ENCODE measurements at places on chromosomes 12 and 14. TPM values are rescaled to one million over a fixed set of nuclear protein-coding genes. Genes with fewer than 3 reads are reported as not detected.

DNA sequence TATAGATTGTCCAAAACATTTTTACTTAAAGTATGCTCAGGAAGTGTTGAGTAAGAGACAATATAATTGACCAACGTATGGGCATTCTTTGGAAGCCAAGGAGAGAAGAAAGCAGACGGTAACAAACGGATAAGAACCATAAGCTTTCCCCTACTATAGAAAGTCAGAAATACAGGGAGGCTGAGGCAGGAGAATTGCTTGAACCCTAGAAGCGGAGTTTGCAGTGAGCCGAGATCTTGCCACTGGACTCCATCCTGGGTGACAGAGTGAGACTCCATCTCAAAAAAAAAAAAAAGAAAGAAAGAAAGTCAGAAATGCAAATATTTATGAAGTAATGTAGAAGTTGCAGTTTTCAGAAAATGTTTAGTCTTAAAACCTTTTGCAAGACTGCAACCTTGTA is 51.2 kb upstream of the PCED1B start:
- no peak for DNase-seq

DNA sequence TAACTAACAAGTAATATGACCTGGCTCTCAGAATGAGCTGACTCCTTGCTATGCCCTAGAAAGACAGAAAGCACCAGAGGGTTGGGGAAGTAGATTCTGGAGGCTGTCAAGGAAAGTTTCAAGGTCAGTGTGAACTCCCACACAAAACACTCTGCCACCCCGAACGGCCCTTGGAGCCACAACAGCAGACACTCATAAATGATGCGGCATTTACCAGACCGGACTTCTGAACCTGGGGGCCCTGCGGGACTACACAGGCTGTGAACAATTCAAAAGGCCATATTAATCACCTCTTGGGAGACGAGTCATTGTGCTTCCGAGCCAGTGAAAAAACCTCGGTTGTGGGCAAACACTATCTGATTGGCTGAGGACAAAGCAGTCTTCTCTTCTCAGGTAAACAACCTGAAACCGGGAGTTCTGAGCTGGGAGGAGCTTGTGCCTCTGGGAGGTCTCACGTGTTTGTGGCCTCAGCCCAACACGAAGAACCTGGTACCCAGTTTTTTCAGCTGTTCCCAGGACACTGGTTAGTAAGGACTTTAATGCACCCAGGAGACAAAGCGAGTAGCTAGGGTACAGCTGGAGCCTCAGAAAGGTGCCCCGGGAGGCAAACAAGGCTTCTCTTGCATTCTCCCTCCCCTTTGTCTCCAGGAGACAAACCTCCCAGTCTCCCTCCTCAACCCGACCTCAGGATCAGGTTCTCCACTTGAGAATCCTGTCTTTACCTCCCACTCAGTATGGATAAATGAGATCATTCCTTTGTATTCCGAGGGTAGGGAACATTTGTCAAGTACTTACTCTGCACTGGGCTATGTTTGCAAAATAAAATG is 35.3 kb downstream of the VWF start:
- no peak for DNase-seq

GRCh38 chr12:99658671-99659349 is 11.3 kb downstream of the GARIN6 start:
- DNase-seq, result no peak

DIO2 gene
- total RNA-seq, result 66.0 TPM

GRCh38 chr12:85191-85666 is 18.7 kb downstream of the IQSEC3 start:
- DNase-seq, result no peak

MIP gene
- total RNA-seq, result not detected

DNA sequence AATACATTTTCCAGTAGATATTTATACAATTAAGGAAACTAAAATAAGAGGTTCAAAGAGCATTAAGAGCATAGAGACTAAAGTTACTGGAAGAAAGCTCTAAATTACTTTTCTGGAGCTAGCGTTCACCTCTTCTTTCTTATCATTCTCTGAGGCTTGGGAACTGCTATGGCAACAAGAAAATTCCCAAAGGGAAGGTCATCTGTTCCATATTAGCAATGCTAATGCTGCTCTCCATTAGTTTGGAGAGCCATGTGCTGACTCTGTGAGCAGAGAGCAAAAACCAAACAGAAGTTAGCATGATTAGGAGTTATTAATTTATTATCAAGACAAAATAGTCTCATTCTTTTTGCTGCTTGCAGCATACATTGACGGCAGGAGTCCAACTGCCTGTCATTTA is 143.1 kb upstream of the SLC16A7 start:
- DNase-seq, result peak; percentile 75
